ENCODE measurements at places on chromosomes 4 and X.

- no peak for DNase-seq
These were observed 38.0 kb downstream of the KIT start for GRCh38 chr4:54695788-54696187.

DNA sequence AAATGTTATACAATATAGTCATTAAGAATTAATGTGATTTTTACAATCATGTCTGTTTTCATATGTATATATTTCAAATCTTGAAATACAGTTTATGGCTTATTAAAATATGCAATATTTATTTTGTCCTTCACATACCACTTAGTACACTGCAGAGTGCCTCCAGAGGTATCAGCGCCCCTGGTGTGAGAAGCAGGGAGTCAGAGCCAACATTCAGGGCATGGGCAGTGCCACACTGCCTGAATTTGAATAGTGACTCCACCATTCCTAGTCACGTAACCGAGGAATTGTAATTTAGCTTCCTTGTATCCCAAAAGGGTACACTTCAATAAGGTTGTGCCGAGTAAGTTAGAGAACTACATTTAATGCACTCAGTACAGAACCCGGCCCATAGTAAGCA is 4.3 kb upstream of the C4orf54 start:
- DNase-seq = no peak

DNA sequence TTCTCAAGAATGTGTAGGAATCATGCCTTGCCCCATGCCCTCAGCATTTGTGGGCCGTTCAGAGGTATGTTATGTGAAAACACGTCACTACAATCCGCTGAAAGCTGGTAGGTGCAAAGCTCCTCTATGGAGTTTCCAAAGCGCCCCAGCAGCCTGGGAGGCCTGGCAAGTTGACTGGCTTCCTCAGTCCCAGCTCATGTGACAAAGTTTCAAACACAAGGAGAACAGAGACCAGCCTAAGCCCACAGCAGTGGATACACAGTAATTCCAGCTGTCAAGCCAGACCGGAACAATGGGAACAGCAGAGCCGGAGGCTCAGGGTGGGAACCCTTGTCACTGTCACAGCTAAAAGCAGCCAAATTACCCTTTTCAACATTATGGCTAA is 33.5 kb downstream of the NAT8L start:
- no peak for DNase-seq

DNA sequence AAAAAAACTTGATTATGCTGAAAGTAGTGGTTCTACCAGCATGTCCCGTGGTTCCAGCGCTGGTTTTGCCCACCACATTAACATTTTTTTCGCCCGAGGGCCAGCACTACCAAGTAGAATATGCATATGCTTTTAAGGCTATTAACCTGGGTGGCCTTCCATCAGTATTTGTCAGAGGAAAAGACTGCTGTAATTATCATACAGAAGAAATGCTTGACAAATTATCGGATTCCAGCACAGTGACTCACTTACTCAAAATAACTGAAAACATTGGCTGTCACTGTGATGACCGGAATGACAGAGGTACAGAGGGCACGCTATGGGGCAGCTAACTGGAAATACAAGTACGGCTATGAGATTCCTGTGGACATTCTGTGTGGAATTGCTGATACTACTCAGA is 34.6 kb downstream of the PRPS2 start:
- DNase-seq = no peak

GRCh38 chr4:120869613-120870278 is 52.8 kb downstream of the PRDM5 start:
- DNase-seq = peak; percentile 2

- no peak for DNase-seq
These were observed 26.6 kb upstream of the IRF2 start for GRCh38 chr4:184500748-184501589.

GRCh38 chr4:1746265-1746691 is 25.0 kb downstream of the TACC3 start:
- no peak for DNase-seq

Measured in DMS 273 treated with DMSO at 0.1 percent for 48 hours (cell line).